ENCODE measurements at places on chromosomes 3 and 15.

- DNase-seq: no peak
These were observed 79.5 kb downstream of the CD200 start for GRCh38 chr3:112412494-112412893.

DNA sequence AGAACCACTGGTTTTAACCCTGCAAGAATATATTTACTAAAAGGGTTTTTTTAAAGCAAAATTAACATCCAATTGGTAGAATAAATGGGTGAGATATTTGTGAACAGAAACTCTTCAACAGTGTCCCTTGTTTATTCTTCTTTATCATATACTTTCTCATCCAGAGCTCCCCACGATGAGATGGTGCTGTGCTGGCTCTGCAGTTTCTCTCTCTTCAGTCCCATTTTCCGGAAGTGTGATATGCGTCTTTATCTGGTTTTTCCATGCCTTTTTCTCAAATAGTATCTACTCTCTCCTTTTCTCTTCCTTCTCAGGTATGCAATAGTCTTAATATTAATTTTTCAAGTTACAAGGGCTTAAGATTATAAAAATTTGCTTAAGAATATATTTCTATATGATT, 1.5 kb downstream of the EAF2 start:
- no peak for DNase-seq

DNA sequence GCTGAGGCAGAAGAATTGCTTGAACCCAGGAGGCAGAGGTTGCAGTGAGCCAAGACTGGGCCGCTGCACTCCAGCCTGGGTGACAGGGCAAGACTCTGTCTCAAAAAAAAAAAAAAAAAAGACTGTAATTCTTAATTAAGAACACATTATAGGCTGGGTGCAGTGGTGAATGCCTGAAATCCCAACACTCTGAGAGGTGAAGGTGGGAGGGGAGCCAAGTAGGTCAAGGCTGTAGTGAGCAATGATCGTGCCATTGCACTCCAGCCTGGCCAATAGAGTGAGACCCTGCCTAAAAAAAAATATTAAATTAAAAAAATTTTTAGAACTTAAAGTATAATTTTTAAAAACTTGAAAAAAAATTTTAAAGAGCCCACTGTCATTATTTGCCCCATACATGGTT, 13.4 kb upstream of the ARPIN start:
- no peak for DNase-seq

DNA sequence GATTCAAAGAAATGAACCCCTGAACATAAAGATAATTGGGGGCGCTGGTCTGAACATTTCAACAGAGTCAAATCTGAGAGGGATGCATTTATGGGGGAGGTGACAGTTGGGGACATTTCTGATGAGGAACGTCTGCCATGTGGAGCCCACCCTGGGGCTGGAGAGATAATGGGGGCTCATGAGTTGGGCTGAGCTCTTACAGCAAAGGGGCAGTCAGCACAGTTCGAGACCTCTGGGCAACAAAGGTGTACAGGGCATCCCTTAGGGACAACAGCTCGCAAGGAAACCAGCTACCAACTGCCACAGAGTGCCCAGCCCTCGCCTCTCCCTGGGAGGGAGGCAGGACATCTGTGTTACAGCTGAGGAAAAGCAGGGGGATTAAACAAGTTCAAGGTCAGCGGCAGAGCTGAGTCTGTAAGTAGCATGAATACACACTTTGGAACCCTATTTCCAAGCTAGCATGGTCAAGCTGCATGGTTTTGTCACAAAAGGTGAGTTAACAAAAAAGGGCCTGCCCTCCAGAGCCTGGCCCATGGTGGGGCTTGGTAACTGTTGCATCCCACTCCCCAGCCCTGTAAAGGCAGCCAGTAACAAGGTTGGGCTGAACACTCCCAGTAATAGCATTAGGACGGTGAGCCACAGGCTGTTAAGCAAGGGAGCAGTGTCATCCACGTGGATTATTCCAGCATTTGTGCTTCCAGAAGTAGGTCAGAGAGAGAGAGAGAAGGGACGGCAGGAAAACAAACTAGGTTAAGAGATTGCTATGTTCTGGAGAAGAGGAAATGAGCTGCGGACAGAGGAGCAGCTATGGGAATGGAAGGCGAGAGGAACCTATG, 4.3 kb downstream of the GNB5 start:
- no peak for DNase-seq

DNA sequence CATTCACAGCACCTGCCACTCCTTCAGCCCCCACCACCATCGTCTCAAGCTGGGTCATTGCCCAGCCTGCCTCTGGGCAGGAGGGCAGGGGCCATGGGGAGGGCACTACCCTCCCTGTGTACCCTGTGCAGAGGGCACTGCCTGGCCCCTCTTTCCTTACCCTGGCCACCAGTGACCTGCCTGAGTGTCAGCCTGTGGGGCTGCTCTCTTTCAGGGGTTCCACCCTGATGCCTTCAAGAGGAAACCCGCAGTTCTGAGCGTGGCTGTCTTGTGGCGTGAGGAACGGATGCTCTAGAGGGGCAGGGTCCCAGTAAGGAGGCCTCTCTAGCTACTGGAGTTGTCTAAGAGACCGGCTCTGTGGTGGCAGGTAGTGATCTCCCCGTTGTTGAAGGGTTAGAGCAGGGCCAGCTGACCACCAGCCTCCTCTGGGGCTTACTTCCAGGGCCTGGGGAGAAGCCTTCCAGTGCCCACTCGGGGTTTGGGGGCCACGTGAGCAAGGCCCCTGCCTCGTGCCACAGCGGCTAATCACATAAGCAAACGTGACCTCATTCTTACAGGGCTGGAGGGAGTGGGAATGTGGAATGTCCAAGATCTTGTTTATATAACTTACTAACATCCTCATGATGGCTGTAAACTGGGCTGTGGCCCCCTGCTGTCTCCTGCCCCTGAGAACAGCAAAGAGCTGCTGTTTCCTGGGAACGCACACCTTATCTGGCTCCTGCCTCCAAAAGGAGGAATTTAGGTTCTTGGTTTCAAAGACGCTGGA, 31.4 kb upstream of the SEC13 start:
- DNase-seq: no peak

- DNase-seq: no peak
These were observed 41.8 kb upstream of the TUSC7 start for GRCh38 chr3:116667791-116668190.

DNA sequence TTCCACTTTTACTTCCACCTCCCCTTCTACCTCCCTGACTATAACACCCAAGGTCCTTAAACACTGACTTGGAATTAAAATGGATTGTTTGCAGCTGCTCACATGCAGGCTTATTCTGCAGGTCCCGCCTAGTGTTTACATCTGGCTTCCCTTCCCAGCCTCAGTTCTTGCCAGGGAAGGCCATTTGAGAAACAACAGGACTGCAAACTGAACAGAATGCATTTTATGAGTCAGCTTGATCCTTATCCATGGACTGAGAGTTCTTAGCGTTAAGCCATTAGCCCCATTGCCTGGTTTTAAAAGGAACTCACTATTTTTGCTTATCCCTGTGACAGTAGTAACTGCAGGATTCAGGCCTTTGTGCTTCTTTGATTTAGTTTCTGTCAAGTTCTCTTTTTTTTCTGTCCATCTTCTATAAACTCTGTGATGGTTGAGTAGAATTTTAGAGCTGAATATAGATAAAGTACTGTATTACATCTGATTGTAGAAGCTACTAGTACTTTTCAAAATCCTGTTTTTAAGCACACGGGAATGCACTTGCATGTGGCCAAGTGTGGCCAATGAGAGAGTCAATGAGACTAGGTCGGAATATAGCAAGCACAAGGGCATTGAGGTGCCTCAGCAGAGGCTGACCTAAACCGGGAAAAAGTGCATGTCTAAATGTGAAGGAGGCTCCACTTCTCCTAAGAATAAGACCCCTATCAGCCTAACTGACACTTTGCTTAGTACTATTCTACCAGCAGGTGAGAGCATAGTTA, 106.4 kb downstream of the TUSC7 start:
- no peak for DNase-seq

- no peak for DNase-seq
These were observed 74.2 kb upstream of the PROK2 start for GRCh38 chr3:71859123-71859519.

DNA sequence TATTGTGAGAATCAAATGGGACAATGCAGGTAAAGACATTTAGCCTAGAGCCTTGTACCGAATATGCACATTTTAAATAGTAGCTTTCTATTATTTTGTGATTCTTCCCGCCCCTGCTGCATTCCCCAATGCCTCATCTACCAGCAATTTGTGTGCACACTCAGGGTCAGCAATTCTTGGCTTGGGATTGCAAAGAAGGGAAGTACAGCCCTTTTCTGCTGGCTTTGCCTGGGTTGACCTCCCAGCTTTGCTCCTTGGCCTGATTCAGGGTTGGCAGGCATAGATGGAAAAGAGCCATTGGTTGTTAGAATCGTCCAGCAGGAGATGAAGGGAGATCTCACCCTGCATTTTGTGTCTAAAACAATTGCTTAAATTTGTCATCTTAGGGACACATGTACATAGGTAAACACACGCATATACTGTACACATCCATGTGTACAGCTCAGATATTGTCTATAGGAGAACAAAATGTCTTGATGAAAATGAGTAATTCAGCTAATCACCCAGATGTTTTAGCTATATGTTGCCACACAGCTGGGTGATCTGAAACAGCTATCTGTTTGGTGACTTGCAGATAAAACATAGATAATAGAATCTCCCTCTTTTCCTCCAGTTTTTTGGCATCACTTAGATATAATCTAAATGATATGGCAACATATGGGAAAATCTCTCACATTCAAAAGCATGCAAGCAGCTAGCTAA, 340.9 kb upstream of the TBL1XR1 start:
- DNase-seq: no peak

DNA sequence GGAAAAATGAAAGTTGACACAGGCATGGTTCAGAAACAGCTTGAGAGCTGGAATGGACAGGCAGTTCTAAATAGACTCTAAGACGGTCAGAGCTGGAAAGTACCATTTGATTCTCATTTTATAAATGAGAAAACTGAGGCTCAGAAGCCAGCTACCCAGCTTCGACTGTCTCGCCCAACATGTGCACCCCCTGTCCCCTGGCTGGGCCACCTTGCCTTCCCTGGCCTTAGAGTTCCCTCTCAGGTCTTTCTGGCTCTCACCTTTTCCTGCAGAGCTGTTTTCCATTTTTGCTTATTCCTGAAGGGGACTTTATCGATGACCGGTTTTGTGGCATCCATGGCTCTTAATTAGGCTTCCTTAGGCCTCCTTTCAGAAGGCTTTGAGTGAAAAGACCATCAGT, 17.3 kb upstream of the DOCK3 start:
- no peak for DNase-seq

- DNase-seq: no peak
These were observed 47.8 kb downstream of the LRRK1 start for GRCh38 chr15:100966997-100967396.

GRCh38 chr15:64779024-64779423, 3.6 kb upstream of the RBPMS2 start:
- DNase-seq: no peak

DNA sequence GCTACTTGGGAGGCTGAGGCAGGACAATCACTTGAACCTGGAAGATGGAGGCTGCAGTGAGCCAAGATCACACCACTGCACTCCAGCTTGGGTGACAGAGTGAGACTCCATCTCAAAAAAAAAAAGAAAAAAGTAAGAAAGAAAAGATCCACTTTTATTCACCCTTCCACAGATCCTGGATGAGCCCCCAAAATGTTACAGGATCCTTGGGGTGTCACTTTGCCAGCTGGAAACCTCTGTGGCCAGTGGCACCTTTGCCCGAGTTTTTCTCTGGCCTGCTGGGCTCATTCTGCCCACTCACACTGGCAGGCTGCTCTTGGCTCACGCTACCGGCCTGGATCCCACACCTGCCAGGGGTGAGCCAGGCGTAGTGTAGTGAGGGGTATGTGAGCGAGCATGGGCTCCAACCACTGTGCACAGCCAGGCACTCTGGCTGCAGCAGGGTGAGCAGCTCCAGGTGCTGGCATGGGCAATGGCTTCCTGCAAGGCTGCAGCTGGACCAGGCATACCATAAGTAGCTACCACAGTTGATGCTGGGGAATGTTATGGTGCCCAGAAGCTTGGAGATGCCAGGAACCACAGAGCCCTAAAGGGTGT, 57.8 kb upstream of the C15orf39 start:
- no peak for DNase-seq

- DNase-seq: peak; percentile 56
These were observed 79.0 kb upstream of the DCLK3 start for GRCh38 chr3:36843065-36844051.

DNA sequence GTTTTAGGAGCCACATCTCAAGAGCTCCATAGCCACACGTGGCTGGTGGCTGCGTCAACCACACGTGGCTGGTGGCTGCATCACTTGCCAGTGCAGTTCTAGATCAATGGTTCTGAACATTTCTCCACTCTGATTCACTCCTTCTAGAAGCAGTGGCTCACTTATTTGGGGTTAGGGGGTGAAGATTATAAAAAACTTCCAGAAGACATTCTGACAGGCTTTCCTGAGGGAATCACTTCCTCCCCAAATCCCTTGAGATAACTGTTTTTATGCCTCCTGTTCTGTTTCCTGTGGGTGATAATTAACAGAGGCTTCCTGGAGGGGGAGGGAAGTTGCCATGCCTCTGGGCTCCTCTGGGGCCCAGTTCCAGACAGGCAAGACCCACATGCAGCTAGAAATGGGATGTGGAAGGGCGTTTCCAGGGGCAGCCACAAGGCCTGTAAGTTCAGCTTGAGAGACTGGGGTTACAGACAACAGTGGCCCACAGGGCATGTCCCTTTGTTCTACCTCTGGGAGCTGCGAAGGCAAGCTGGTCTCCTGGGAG, 23.6 kb downstream of the HEG1 start:
- DNase-seq: no peak

GRCh38 chr15:63981596-63982320, 64.5 kb downstream of the DAPK2 start:
- no peak for DNase-seq

DNA sequence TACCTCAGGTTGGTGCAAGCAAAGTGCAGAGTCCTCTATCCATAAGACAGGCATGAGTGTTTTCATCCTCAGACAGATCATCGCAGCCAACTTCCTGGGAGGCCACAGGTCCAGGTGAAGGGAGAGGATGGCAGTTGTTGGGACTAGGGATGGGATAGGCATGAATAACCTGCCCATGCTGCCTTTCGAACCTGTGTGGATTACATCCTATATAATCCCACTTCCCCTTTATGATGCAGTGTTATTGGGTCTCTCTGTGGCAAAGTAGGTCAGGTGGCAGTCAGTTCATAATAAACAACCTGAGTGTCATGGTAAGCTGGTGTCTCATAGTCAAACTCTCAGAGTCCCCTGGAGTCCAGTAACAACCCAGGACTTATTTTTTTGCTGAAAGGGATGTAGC, 40.4 kb downstream of the CCR3 start:
- no peak for DNase-seq

DNA sequence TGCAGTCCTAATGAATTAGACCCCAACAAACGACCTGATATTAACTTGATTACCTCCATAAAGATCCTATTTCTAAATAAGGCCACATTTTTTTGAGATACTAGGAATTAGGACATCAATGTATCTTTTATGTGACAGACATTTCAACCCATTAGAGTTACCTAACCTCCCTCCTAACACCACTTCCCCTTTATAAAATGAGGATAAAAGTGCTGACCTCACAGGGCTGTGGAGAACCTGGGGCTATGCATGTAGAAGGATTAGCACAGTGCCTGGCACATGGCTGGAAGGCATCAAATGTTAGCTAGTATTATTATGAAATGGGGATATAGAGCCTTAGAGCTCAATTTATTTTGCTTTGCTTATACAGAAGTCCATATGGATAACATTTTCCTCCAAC, 53.5 kb upstream of the LRRN1 start:
- DNase-seq: no peak

GRCh38 chr3:5134499-5134898, 12.4 kb downstream of the ARL8B start:
- no peak for DNase-seq

Measured in stimulated activated CD4-positive, alpha-beta T cell treated with anti-CD3 and anti-CD28 coated beads, Interleukin-2, amount 100 ng/mL, for 48 hours (primary cell).